Activated CD8-positive, alpha-beta memory T cell treated with anti-CD3 and anti-CD28 coated beads for 4 hours (primary cell): ENCODE measurements at places on chromosomes 3 and 15.

GRCh38 chr15:58724466-58724865 lies 25.0 kb downstream of the ADAM10 start:
- no peak for DNase-seq

DNA sequence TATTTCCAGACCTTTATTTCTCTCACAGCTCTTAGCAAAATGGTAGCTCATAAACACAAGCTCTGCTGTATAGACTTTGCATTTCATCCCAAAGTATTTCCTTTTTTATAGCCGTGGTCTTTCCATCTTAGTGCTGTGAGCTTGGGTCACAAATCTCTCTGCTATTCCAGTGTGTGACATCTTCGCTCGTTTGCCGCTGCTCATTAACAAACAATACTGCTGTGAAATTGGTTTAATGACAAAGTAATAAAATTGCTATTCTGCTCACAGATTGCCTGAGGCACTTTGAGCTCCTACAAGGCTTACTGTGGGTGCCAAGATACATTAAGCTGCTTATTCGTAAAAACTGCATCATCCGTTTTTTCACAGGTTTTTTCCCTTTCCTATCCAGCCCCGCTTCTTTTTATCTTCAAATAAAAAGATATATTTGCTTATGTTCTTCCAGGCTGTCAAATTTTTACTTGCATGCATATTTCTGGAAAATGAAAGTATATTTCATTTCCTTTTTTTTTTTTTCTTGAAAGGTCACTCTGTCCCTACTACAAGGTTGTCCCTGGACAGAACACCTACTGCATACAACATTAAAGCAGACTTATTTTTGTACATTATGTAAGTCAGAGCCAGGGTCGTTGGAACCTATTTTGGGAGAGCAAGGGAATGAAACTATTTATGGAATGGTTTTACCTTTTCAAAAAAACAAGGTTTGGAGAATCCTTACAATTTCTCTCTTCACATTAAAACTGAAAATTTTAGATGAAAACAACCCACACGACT lies 174.5 kb downstream of the MEIS2 start:
- no peak for DNase-seq

DNA sequence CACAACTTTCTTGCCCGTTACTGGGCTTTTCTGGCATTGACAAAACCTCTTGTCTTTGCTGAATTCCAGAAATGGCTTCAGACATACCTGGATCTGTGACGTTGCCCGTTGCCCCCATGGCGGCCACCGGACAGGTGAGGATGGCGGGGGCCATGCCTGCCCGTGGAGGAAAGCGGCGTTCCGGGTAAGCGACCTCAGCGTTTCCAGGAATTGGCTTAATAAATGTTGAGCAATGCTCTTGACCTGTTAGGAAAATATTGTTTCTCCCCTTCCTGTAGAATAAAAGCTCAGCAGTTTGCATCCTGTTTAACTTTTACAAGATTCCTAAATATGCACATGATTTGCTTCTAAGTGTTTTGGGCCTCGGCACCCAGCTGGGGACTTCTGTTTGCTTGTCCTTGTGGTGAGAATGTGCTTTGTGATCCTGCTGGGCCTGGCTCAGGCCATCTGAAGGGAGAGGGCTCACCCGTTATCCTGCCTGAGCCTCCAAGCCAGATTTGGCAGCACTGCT lies 46.7 kb downstream of the ARNT2 start:
- DNase-seq: no peak

GRCh38 chr3:35549690-35550089 lies 89.6 kb upstream of the ARPP21 start:
- no peak for DNase-seq

DNA sequence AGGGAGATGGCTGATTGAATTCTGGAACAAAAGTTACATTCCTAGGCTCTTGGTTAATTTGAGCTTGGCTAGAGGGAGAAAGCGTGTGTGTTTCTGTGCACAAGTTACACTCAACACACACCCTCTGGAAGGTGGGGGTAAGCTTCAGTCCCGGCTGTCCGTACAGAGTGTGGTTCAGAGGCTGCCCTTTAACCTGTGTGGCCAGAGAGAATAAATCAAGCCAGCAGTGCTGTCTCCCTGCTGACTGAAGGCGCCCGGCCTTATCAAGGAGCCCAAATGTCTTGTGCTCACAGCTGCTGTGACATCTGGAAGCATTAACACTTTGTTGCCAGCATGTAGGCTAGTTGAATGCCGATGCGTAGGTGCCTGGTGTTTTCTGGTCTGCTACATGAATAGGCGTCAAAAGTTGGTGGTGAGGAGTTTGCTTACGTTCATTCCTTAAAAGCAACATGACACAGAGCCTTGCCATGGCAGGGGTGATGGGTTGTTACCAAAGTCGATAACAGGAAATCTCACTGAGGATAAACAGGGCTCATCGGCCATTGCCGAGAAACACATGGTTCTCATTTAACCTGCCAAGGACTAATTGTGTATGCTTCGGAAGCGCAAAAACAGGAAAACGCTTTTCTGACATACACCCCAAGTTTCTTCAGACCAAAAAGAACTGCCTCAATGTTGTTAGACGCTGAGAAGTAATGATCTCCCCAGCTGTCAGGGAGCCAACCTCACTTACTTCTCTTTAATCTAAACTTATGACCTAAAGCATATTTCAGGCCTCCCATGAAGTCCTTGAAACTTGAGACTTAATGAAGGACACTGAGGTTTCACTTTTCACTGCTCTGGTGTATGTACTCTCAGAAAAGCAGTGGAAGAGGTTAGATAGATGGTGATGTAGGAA lies 95.8 kb upstream of the CTDSPL start:
- no peak for DNase-seq

GRCh38 chr3:98623572-98624280 lies 30.3 kb upstream of the CPOX start:
- DNase-seq: no peak

GRCh38 chr3:110343376-110343775 lies 728.2 kb upstream of the NECTIN3 start:
- no peak for DNase-seq

GRCh38 chr3:129699199-129699598 lies 92.7 kb upstream of the PLXND1 start:
- no peak for DNase-seq

DNA sequence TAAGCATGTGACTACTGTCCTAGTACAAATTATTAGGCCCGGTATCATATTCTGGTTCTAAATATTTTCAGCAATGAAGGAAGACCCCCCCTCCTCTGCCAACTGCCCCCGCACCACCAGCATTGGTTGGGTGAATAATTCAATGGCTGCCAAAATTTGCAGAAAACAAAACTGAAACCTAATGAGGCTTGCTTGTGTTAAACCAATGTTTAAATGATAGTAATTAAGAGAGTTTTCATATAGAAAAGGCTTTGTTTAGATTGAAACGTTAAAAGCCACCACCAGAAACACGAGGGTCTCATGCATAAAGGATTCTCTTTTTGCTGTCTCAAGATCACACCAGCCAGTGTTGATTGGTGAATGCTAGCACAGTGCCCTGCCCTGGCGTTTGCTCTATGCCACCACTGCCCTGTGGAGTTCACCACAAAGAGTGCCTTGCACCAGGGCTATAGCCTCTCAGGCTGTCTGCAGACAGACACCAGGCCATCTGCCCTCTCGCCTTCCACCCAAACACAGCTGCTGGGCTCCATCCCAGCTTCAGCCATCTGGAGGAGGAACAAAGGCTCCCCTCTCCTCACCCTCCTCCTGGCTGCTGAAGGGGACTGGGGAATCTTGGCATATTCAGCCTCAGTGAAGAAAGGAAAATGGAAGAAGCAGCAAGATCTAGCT lies 200.3 kb upstream of the PFN2 start:
- no peak for DNase-seq

- no peak for DNase-seq
These were observed 58.8 kb downstream of the MAP3K13 start for GRCh38 chr3:185421577-185422232.

DNA sequence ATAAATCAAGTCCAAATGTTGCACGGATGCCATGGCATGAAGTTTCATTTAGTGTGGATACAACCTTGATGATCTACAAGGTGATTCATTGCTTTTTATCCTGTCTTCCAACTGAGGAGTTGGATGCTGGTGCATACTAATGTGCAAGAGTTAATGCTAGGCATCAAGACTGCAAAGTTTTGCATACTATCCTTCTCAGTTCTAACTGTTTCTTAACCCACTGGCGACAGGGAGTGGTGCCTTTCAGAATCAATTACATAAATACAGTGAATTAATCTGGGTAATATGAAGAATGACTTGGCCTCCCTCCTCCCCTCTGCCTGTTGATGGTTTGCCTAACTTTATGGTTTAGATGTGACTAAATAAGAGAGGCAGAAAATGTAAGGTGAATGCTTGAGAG lies 43.5 kb downstream of the KCNAB1 start:
- DNase-seq: no peak

- DNase-seq: no peak
These were observed 69.3 kb downstream of the CHAC1 start for GRCh38 chr15:41022487-41023090.

GRCh38 chr15:47736143-47736786 lies 19.0 kb downstream of the SEMA6D start:
- no peak for DNase-seq

DNA sequence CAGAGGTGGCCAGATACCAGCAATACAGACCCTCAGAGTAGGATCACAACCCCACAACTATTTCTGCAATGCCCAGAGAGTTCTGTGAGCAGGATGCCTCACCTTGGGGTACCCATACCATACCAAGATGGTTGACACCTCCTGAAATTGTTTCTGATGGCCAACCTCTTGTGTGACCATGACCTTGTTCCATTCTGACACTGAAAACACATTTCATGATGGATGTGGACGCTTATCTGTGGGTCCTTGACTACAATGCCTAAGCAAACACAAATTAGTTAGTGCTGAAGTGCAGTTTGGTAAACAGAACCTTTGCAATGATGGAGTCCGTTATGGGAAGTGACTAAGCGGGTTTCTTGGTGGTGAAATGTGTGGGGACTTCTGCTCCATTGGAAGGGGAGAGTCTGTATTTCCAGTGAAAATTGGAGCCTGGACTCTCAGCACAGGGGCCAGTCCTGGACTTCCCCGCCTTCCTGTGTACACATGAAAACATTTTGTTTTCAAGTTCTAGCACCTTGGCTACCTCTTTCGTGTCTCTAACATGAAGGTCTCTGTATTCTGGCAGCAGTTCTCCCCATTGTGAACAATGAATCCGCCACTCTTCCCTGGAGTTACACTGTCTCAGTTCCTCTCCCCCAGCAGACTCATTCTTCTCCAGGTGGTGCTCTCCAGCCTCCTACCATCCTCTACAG lies 106.2 kb downstream of the XXYLT1 start:
- no peak for DNase-seq

- DNase-seq: no peak
These were observed 170.8 kb downstream of the SLC9A9 start for GRCh38 chr3:143677430-143677829.

GRCh38 chr3:115018694-115019093 lies 128.4 kb downstream of the ZBTB20 start:
- DNase-seq: no peak

- no peak for DNase-seq
These were observed 103.1 kb downstream of the CMSS1 start for GRCh38 chr3:99920481-99921376.

- DNase-seq: no peak
These were observed 28.9 kb upstream of the GPD1L start for GRCh38 chr3:32077260-32078084.

- DNase-seq: no peak
These were observed 26.3 kb upstream of the AADAC start for GRCh38 chr3:151787626-151788025.

DNA sequence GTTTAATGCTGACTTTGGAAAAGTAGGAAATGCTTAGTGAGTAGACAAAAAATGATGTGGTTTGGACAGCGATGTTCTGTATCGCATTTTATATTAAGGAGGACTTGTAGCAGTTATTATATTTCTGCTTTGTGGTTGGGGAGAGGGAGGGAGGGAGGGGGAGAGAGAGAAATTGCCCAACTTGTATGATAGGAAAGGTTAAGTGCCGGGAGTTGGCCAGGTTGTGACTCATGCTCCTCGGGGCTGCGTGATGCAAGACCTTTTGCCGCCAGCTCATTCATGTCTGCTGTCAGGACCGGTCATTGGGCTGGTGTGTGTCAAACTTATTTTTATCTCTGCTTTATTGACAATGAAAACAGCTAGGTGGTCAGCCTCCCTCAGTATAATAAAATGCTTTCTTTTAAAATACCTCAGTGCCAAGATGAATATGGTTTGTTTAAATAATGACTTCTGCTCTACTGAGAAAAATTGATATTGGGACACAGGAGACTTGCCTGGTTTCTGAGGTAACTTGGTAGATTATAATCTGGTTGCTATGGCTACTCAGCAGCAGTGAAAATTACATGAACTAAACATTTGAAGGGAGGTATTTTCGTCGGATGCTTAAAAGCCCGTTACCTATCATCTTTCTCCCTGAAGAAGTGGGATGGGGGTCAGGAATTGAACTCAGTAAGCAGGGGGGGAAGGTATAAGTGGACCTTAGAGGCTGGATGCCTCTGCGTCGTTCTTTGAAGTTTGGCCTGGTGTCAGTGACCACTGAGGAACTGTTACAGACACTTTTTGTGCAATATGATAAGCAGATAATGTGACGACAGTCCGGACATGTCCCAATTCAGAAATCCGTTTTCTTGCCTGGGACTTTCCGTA lies 90.7 kb downstream of the FNDC3B start:
- DNase-seq: peak; percentile 34

- DNase-seq: no peak
These were observed 31.0 kb downstream of the LOXL1 start for GRCh38 chr15:73957276-73957675.

- DNase-seq: no peak
These were observed 65.3 kb upstream of the ZNF280D start for GRCh38 chr15:56798639-56799038.

DNA sequence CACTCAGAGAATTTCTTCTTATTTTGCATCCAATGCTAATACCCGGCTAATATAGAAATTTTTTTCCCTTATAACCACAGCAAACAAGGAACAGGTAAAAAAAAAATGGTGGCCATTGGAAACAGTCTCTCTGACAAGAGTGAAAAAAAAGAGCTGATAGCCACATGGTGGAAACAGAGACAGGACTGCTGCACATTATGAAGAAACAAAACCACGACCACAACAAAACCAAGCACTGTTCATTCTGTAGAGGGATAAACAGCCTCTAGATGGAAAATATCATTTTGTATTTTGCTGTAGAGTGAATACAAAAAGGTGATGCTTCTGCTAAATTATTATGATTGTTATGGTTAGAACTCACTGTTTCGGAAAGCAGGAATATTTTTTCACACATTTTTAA lies 686.2 kb downstream of the NLGN1 start:
- no peak for DNase-seq

GRCh38 chr3:157738441-157738840 lies 235.2 kb upstream of the VEPH1 start:
- no peak for DNase-seq

DNA sequence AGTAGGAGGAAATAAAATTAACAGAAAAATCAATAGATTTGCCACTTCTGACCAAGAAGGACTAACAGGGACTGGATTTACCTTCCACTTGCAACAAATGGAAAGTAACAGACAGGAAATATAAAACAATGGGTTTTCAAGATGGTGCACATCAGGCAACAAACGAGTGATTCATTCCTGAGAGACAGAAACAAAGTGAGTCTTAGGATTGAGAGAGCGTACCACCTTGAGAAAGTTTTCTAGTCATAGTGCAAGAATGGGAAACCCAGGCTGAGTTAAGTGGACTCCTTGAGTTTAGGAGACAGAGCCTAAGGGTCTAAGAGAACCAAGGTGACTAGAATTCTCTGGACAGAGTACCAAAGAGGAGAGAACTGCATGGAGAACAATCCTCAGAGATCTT lies 101.7 kb downstream of the PPP2R3A start:
- DNase-seq: no peak
